Right forelimb (tissue), 1 donor: ENCODE measurements at places on chromosomes 2 and 18.

DNA sequence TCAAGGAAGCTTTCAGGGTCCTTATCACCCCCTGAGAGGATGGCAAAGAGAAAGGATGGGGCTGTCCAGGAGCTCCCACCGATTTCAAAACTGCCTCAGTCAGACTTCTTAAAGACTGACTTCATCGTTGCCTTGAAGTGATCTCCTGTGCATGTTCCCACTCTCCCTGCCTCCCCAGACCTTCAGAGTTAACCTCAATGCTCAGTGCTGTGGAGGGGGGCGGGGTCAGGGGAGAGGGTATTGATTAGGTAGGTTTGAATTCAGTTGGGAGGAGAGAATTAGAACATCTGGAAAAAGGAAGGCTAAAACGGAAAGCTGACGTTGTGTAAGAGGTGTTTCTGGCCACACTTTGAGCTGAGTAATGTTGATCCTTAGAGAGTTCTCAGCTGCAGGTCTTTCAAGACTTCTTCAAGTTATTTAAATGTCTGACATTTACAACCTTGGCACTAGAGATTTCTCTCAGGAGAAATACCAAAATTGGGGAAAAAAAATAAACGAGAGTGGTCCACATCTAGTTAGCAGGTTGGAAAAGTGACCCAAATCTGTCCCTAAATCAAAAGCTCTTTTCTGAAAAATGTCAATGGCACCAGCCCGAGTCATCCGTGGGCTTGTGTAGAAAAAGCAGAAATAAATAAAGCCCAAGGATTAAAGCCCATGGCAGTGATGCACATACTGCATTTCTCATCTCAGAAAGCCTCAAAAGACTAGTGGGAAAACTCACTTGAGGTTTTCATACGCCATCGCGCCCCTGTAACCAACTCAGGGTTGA is 134.7 kb upstream of the EPAS1 start:
- no peak for DNase-seq

- DNase-seq = no peak
Observed at GRCh38 chr2:53202063-53202462, 565.5 kb upstream of the CHAC2 start.

DNA sequence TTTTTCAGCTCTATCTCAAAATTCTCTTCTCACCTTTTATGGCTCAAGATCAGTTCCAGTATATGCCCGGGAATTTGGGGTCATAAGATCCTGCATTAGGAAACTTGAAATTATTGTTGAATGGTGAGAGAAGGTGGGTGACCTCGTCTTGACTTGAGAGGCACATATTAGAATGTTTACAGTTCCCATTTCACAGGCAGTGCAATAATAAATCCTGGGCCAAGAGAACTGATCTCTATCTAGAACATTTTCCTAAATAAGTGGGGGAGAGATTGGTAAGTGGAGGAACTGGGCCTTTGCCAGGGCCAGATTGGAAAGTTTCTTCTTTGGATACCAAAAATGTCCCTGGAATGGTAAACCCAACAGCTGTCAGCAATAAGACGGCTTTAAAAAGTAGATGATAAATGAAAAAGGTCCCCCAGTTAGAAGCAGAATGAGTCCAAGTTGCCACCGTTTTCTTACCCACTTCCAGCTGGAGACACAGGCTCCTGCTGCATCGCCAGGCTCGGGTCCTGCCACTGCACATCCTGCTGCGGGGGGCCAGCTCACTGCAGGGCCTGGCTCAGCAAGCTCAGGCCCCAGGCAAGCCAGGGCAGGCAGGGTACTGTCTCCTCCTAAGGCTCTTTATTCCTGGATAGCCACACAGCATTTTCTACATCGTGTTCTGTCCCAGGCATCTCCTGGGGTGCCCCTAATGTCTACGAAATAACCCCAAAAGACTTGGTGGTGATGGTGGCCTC is 126.4 kb upstream of the EPAS1 start:
- no peak for DNase-seq

GRCh38 chr2:118678985-118679384 is 168.5 kb downstream of the EN1 start:
- DNase-seq = no peak

DNA sequence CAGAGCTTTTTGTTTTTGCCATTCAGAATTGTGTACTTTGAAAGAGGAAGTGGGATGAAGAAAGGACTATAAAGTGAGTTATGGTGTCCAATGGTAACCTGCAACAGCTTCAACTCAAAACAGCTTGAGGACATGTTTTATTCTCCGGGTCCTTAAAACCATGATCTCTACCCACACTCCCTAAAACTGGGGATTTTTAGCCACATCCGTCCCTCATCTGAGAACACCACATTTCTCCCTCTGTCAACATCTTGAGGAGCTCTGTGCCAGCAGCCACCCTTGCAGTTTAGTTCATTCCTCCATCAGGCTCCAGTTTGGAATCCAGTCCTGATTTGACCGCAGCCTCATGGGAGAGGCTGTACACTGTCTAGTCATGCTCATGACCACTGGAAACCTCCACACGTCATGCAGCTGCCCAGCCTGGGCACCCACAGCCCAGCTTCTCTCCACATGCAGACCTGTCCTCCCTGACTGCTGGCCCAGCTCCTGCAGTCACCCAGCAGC is 62.6 kb downstream of the C18orf63 start:
- DNase-seq = no peak

GRCh38 chr2:229610872-229611271 is 103.5 kb downstream of the DNER start:
- no peak for DNase-seq

DNA sequence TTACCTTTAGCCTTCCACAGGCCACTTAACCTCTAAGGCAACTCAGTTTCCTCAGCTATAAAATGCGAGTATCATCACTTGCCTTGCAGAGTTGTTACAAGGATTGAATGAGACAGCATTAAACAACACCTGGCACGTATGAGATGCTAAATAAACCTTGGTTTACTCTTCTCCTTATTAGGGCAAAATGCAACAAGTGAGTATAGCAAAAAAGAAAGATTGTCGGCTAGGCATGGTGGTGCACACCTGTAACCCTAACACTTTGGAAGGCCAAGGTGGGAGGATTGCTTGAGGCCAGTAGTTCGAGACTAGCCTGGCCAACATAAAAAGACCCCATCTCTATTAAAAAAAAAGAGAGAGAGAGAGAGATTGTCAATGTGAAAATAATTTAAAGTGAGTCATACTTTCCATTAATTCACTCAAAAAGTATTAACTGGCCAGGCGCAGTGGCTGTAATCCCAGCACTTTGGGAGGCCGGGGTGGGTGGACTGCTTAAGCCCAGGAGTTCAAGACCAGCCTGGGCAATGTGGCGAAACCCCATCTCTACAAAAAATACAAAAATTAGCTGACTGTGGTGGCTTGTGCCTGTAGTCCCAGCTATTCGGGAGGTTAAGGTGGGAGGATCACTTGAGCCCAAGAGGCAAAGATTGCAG is 8.0 kb downstream of the ATAD2B start:
- no peak for DNase-seq

DNA sequence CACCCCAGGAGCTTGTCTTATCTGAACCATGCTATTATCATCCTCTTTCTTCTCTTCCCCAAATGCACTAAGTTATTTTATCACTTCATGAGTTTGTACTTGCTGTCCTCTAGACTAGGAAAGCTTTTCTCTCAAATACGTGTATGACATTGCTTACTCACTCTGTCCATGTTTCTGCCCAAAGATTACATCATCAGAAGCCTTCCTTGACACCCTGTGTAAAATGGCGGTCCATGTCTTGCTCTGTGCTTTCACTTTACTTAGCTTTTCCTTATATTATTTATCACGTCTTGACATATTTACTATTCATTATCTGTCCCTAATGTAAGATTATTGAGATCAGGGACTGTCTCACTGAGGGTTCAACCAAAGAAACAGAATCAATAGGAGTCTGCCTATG is 196.1 kb upstream of the ZEB2 start:
- DNase-seq = no peak

DNA sequence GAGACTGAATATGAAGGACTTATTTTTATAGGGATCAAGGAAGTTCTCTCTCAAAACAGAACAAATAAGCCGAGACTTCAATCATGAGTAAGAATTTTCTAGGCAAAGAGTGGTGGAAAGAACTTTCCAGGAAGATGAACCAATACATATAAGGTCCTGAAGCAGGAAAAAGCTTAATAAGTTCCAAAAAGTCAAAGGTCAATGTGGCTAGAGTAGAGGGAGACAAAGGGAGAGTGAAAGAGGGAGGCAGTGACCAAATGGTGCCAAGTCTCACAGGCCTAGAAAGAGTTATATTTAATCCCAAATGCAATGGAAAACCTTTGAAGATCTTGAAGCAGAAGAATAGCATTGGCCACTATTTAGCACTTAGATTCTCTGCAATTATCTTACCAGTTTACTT is 56.0 kb downstream of the PDE11A start:
- no peak for DNase-seq

- no peak for DNase-seq
Observed at GRCh38 chr2:144894612-144895599, 375.0 kb upstream of the ZEB2 start.

- no peak for DNase-seq
Observed at GRCh38 chr2:1162768-1163584, 212.3 kb downstream of the SNTG2 start.

GRCh38 chr2:26637811-26638310 is 3.3 kb downstream of the CIB4 start:
- DNase-seq = no peak

DNA sequence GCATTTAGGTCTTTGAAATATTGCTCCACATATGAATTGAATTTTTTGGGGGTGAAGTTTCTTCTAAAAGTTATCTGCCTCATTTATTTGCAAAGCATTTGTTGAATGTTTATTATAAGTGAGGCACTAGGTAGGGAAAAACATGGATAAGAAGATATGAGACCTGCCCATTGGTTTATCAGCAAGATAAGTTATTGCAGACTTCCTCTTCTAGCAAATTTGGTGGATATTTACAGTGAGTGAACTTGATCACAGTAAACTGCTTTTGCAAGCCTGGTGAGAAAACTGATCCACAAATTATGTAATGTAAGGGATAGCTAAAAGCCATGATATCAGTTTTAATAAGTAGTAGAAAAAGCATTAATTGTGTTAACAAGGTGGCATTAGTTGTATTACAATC is 364.8 kb downstream of the SOCS6 start:
- no peak for DNase-seq

- no peak for DNase-seq
Observed at GRCh38 chr2:228699888-228700287, 518.4 kb upstream of the SPHKAP start.

DNA sequence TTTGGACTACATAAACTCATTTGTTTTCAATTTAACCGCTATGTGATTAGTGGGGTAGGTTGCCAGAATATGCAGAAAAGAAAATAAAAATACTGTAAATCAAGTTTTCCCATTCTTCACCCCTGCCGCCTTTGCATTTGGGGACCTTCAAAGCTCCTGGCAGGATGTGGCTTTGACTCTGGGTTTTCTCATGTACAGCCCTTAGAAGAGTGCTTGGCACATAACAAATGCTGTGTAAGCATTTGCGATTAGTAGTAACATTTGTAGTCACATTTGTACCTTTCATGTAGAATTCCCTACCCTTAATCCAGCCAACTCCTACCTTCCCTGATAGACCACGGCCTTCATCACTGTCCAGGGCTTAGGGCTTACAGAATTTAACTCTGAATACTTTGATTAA is 262.6 kb downstream of the MREG start:
- no peak for DNase-seq

GRCh38 chr18:48715711-48716361 is 177.0 kb downstream of the CTIF start:
- no peak for DNase-seq

DNA sequence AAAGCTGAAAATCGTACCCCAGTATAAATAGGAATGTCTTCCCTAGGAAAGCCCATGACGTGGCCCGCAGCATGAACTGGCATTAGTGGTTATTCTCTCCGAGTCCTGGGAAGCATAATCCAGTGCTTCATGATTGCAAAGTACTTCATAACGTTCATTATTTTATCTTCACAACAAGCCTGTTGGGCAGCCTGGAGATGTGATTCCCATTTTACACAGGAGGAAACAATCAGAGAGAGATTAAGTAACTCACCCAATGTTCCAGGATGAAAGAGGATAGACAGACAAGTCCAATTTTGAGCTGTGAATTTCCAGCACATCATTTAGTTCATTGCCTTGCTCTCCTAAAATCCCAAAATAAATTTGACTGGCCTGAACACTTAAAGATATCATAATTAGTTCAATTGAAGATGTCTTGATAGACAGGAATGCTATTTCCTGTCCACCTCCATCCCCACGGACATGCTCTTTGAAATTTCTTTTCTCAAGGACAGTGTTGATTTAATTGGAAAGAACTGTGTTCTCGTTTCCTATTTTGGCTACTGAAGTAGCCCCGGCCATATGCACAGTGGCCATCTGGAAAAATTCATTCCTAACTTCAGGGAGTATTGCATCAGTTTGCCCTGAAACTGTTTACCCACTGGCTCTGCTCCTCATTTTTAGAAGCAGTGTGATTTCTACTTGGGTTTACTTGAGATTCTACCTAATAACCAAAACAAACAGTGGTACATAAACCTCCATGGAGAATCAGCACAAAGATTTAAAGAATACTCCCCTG is 93.9 kb downstream of the VWC2L start:
- no peak for DNase-seq
